Sciatic nerve (tissue), 2 donors: ENCODE measurements at places on chromosomes 6 and 20. TPM values are rescaled to one million over a fixed set of nuclear protein-coding genes. Genes with fewer than 3 reads are reported as not detected.

The EYS gene
- total RNA-seq: 0.31 TPM

The CST5 gene
- not detected for total RNA-seq

The RAET1L gene
- not detected for total RNA-seq

The SMPDL3A gene
- total RNA-seq: 9.3 TPM

DNA sequence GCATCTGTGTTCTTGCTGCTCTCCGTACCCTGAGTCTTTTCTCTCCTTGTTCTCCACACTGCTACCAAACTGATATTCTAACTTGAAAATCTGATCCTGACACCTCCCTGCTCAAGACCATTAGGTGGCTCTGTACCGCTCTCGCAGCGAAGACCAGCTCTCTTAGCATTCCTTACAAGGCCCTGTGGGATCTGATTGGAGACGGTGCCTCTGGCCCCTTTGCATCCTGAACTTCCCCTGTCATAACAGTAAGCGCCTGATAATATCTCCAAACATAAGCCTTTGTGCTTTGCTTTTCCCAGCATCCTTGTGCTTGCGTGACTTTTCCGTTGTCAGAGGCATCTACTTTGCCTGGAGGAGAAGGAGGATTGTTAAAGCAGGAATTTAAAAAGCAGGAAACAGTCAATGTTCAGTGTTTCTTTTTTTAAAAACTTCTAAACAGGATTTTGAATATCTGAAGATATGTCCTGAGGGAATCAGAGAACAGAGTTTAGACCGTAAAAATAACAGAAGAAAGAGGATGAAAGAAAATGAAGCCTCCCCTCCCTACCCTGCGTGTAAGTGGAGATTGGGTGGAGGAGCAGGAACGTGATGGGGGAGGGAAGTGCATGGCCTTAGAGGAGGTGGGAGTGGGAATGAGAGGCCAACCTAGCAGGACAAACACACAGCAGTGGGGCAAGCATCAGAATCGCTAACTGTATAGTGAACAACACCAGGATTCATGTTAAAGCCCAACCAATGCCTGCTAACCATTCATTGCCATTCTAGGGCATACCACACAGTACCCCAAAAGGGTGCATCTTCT lies 89.2 kb upstream of the STMND1 start:
- no peak for DNase-seq

DNA sequence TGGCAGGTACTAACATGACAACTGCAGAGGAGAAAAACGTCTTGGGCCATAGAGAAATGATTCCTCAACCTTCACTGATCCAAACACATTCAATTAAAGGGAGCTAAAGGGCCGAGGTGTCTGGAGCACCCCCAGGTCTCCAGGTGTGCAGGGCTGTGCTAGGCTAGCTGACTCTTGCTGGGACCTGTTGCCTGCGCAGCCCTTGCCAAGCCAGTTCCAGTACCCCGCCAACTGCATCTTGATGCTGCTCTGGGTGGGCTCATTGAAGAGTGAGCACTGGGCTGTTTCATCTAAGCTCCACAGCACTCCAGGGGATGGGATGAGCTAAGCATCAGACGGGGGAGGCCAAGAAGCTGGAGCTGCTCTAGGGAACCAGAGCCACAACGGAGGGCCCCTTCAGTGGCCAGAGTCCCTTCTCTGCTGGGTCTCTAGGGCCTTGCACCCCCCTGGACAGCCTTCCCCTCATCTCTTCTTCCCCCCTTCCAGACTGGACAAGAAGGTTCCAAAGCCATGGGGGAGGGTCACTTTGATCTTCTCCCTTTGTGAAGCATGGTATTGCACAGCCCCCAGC lies 15.9 kb downstream of the LEMD2 start:
- no peak for DNase-seq

DNA sequence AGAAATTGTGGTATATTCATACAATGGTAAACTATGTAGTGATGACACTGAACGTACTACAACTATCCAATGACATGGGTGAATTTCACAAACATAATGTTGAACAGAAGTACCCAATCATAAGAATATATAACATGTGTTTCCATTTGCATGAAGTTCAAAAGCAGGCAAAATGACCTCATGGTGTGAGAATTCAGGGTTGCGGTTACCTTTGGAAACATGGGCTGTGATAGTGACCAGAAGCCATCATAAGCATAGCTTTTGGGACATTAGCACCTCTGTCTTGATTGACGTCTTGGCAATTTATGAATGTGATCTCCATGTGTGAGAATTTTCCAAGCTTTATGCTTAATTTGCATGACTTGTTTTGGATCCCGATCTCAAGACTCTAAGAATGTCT lies 500.1 kb upstream of the JAG1 start:
- DNase-seq: no peak

- no peak for DNase-seq
These were observed 31.3 kb upstream of the MRGBP start for GRCh38 chr20:62765021-62765420.
